ENCODE measurements at places on chromosomes 1 and 21.

GRCh38 chr1:178183796-178184195 is 89.9 kb downstream of the RASAL2 start:
- DNase-seq: no peak

GRCh38 chr1:85041793-85042192 is 6.5 kb downstream of the MCOLN3 start:
- no peak for DNase-seq

- no peak for DNase-seq
These were observed 9.5 kb upstream of the CORT start for GRCh38 chr1:10440305-10440704.

GRCh38 chr1:226064816-226065248 is 2.3 kb downstream of the H3-3A start:
- no peak for DNase-seq

- DNase-seq: no peak
These were observed 57.9 kb downstream of the CENPF start for GRCh38 chr1:214660900-214661299.

GRCh38 chr1:70966018-70966638 is 81.5 kb downstream of the PTGER3 start:
- DNase-seq: no peak

- DNase-seq: no peak
These were observed 31.6 kb downstream of the TGFB2 start for GRCh38 chr1:218376722-218377121.

- no peak for DNase-seq
These were observed 183.8 kb downstream of the LMO4 start for GRCh38 chr1:87512431-87512830.

GRCh38 chr1:200793677-200794076 is 55.0 kb downstream of the CAMSAP2 start:
- no peak for DNase-seq

DNA sequence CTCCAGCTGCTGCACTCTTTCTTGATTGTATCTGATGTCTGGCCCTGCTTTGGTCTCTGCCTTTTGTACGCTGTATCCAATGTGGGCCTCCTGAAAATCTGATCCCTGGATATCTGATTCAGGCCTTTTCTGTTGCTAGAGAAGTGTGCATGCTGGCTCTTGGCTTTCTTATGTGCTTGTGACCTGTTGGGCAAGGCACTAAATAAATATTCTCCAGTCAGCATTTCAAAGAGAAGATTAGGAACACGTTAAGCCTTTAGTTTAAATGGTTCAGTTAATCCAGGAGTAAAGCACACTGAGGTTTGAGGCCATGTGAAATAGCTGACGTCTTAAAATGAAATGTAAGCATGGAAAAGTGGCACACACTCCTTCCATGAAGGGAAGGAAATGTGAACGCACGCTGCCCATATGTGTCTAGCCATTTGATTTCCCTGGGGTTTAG is 9.3 kb upstream of the F3 start:
- no peak for DNase-seq

GRCh38 chr1:17308593-17308992 is 596 bp downstream of the PADI4 start:
- DNase-seq: no peak

GRCh38 chr1:229310833-229311232 is 32.0 kb downstream of the CCSAP start:
- no peak for DNase-seq

GRCh38 chr1:10065344-10065685 is 32.6 kb downstream of the UBE4B start:
- no peak for DNase-seq

DNA sequence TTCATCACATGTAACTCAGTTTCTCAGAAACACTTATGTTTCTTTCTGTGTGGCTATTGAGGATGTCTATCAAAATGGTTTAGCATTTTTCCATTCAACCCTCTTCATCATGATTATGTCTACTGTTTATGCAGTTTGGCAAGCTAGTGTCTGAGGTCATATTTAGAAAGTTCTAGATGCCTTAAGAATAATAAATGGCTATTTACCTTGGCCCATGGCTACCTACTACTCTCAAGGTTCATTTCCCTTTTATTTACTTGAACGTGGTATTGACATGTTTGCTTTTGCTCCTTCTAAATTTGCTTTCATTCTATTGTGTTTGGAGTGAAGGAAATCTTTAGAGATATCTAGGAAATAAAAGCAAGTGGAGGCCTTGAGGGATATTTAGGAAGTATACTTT is 193.7 kb upstream of the OLFM3 start:
- DNase-seq: no peak

- no peak for DNase-seq
These were observed 108.0 kb downstream of the PAX7 start for GRCh38 chr1:18738617-18739016.

DNA sequence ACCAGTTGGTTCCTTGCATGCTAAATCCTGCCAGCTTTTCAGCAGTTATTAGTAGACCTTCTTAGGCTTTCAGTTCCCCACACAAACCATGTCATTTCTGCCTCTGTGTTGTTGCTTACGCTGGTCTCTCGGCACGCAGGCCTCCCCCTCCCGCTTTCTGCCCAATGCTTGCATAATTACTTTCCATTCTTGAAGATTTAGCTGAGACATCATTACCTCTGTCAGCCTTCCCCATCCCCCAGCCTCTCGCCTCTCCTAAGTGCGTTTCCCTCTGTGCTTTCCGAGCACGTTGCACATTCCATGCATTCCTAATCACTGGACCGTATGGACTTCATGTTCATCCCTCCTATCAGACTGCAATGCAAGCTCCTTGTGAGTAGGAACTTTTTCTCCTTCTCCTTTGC is 26.8 kb downstream of the TSHB start:
- no peak for DNase-seq

DNA sequence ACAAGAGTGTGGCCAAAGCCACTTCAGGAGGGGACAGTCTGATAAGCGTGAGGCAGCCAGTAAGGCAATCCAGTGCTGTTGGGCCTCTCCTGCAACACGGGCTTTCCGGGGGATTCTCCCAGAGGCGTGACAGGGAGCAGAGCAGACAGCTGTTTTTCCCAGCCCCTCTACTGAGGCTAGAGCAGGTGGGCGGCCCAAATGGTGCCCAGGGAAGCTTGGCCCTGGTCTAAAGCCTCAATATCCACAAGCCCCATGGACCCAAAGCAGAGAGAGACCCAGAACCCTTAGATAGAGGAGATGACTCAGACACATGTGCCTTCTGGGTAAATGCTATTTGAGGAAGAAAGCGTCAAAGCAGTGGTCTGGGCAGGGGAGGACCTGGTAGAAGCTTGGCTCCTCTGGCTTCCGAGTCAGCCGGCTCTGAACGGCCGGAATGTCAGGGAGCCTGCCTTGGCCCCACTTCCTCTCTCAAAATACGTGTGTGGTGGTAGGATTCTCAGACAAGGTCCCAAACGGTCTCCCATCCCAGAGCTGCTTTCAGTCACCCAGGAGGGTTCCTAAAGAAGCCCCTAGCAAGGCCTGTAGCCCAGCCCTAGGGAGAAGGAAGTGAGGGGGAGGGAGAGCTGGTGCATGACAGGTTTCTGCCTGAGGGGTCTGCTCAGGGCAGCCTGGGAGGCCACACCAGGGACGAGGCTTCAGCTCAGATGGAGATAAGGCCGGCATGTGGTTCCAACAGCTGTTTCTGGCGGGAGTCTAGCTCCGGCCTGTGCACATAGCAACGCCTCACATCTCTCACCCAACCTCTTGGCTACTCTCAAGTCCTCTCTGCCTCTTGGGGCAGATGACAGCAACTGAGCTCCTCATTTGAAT is 28.8 kb downstream of the PIK3C2B start:
- DNase-seq: no peak

DNA sequence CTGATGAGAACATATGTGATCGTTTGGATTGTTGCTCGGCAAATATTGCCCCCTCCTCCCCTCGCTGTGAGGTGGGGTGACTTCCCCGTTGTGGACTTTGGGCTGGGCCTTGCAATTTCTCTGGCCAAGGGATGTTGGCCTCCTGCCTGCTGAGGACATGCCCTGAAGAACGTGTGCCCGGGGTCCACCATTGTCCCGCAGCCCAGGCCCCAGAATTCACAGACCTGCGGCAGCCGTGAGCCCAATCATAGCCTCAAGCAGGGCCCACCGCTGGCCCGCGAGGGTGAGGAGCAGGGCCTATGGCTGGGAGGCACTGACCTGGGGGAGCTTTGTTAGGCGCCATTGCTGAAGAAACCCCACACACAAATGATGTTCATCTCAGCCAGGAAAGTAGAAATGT is 58.3 kb upstream of the ACTRT2 start:
- DNase-seq: no peak

GRCh38 chr1:199855580-199855979 is 171.9 kb upstream of the NR5A2 start:
- DNase-seq: no peak

DNA sequence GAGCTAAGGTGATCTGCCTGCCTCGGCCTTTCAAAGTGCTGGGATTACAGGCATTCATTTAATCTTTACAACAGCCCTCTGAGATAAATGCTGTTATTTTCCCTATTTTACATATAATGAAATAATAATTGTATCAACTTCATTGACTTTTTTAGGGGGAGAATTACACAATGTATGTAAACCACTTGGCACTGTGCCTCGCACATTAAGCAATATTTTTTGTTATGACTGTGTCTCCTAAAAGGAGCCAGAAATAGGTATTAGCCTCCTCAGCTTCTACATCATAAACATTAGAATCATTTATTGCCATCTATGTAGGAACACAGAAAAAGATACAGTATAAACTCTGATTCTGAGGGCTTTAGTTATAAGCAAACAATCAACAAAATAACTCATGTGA is 1.1 kb upstream of the DNAJC28 start:
- DNase-seq: no peak

GRCh38 chr21:15276243-15276642 is 211.4 kb upstream of the NRIP1 start:
- DNase-seq: no peak

All from NCI-H187 (cell line).